Activated CD4-positive, alpha-beta T cell treated with anti-CD3 and anti-CD28 coated beads for 4 hours (primary cell): ENCODE measurements at places on chromosomes 12 and 14.

GRCh38 chr12:71070416-71071128 lies 87.2 kb downstream of the TSPAN8 start:
- DNase-seq, result no peak

GRCh38 chr12:16347391-16348298 lies at the start of gene MGST1:
Gene MGST1, plus strand, starts transcription at chr12:16347645. Its CDS starts 6,608 bp downstream, at chr12:16354253.
- no peak for DNase-seq

GRCh38 chr12:107437954-107438353 lies 247.6 kb upstream of the PWP1 start:
- DNase-seq, result no peak

DNA sequence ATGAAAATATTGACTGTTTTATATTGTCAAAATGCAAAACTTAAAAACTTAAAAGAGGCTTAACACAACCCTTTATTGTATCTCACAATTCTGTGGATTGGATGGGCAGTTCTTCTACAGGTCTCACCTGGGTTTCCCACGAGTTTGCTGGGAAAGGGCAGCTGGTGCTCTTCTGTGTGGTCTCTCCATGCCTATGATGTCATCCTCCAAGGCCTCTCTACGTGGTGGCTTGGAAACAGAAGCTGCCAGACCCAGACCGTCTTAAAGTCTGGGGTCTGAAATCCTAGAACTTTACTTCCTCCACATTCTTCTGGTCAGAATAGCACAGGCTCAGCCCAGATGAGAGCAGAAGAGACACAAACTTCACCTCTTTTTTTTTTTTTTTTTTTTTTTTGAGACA lies 36.5 kb upstream of the KICS2 start:
- no peak for DNase-seq

DNA sequence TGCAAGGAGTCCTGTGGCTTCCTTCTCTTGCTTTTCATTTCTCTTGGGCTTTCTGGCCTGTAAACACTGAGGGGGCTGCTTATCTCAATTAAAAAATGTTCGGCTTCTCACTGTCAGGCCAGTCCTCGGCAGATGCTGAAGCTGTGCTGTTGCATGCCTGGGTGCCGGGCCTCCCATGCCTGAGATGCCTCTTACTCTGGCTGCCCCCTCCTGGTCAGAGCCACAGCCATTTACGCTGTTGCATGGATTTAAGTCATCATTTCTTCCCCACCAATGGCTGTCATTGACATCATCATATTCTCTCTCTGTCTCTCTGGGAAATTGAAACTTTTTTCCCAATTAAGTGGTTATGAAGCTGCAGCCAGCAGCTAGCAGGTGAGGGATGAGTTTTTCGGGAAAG lies 53.7 kb downstream of the FOXN4 start:
- DNase-seq, result no peak

- no peak for DNase-seq
These were observed 61.4 kb downstream of the LMNTD1 start for GRCh38 chr12:25491396-25492325.

- DNase-seq, result no peak
These were observed 133.3 kb downstream of the TBX5 start for GRCh38 chr12:114272605-114273004.
